ENCODE measurements at places on chromosomes 13 and 19.
A peak's percentile ranks its signal among the peaks of the same experiment; 100 is the strongest.

GRCh38 chr13:38686577-38687245 lies at the start of gene FREM2:
FREM2 (plus strand) TSS chr13:38687077; CDS start chr13:38687345, 268 bp downstream.
- DNase-seq: no peak

DNA sequence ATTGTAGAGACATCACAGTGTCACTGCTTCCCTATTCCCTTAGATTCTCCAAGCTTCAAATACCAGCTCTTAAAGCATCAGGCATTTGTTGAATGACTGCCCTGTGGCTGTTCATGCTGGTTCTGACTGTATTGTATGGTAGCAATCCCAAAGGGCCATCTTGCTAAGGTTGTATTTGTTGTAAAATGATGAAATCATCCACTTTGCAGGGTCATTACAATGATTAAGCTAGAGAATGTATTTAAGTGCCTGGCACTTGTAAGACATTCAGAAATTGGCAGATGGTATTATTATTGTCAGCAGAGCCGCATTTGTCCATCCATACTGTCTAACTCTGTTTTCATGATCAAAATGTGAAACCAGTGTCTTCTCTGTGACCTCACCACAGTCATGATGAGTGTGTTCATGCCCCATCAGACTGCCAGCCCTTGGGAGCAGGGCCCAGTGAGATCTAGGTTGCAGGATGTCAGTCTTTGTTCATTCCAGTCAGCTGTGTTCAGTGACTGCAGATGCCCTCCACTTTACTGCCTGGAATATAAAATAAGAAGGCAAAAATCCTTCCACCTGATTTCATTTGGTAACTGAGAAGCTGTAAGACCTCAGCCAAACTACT lies 86.1 kb downstream of the DHRS12 start:
- no peak for DNase-seq

DNA sequence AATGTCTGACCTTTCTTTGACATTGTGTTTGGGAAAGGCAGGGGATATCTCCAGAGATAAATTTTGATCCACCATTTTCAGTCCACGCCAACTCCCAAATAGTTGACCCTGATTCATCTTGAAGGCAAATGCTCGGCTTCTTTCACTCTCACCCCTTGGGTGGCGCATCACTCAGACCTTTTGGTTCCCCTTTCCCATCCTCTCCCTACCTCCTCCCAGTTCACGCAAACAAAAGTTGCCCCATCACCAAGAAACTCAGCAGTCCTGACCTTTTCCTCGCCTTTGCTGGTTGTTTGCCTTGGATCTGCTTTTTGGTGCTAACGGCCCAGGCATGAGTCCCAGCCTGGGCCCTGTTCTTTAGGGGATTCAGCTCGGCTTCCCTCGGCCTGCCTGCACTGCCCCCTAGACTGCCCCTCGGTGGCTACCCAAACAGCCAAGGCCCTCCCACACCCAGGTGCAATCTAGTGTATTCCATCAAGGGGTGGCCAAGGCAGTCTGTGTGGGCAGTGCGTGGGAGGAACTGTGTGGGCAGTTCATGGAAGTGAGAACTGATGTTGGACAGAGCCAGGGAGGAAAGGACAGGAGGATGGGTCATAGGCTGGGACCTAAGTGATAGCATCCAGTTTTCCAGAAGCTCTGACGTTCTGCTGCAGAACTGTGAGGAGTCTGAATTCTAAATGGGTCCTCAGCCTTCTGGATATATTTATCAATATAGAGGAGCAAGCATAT lies 255.7 kb downstream of the DLEU7 start:
- no peak for DNase-seq

- DNase-seq: no peak
Observed at GRCh38 chr13:79281339-79281747, 124.7 kb downstream of the RBM26 start.

- DNase-seq: peak; percentile 43
Observed at GRCh38 chr19:47446534-47447469, 24.9 kb downstream of the SLC8A2 start.

GRCh38 chr19:39223703-39224279 lies 19.7 kb upstream of the SYCN start:
- no peak for DNase-seq

DNA sequence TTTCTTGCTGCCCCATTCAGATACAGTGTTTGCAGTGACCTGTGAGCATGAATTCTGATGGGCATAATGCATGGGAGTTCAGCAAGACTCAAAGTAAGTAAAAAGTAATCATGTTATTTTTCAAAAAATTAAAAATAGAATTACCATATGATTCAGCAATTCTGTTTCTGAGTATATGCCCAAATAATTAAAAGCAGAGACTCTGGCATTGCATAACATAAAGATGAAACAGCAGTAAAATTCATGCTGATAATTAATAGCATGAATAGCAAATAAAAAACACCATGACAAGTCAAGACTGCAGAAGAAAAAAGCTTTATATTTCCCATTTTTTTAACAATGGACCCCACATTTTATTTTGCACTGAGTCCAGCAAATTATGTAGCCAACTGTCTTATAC lies 21.3 kb downstream of the RNF6 start:
- DNase-seq: no peak

DNA sequence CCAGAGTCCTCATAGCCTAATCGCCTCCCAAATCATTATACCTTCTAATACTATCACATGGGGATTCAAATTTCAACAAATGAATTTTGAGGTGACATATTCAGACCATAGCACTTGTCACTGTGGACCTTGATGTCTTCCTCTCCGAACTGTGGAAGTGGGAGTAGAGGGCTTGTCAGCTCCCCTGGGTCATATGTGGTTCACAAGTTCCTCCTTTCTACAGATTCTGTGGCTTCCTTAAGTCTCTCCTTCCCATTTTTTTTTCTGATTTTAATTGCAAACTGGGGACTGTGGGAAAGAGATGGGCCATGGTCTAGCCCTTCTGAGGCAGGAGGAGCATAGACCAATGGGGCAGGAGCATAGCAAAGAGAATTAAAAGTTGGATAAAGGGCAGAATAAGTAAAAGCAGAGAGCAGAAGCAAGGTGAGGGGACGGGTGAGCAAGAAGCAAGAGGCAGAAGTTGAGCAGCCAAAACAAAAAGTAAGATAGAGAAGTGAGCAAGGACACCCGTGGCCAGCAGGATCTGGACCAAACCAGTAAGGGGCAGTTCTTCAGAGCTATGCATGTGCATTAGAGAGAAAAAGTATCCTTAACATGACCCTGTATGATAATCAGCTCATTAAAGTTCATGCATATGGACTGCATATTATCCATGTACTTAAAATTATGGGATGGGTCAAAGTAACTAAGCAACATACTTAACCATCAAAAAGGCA lies 2.6 kb upstream of the SIGLEC7 start:
- no peak for DNase-seq

GRCh38 chr13:107867701-107868661 lies 347.4 kb downstream of the LIG4 start:
- peak; percentile 82 for DNase-seq

- no peak for DNase-seq
Observed at GRCh38 chr13:79307433-79307861, 98.6 kb downstream of the RBM26 start.

GRCh38 chr19:46727757-46728156 lies 10.8 kb upstream of the PRKD2 start:
- no peak for DNase-seq

- no peak for DNase-seq
Observed at GRCh38 chr13:101120007-101120406, 296.3 kb downstream of the NALCN start.

- DNase-seq: peak; percentile 43
Observed at GRCh38 chr19:55454787-55455243, 6.6 kb downstream of the ISOC2 start.

DNA sequence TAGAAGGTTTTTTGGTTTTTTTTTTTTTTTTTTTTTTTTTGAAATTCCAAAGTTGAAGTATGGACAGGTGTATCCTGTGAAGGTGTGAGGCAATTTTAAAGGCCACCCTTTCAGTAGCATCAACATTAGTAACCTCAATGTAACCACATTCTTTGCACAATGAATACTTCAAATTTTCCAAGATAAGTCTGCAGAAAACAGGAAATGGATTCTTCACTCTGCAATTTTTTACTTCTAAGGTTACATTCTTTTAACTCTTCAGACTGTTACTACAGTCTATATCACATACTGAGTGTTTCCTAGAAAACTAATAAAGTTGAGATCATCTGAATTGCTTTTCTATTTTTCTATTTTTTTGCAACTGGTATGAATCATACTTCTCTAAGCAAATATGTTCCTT lies 569.0 kb upstream of the GPC6 start:
- DNase-seq: no peak

- DNase-seq: no peak
Observed at GRCh38 chr19:55667511-55667910, 7.5 kb upstream of the EPN1 start.

GRCh38 chr19:50921426-50922316 lies 10.5 kb upstream of the KLK4 start:
- DNase-seq: peak; percentile 39

DNA sequence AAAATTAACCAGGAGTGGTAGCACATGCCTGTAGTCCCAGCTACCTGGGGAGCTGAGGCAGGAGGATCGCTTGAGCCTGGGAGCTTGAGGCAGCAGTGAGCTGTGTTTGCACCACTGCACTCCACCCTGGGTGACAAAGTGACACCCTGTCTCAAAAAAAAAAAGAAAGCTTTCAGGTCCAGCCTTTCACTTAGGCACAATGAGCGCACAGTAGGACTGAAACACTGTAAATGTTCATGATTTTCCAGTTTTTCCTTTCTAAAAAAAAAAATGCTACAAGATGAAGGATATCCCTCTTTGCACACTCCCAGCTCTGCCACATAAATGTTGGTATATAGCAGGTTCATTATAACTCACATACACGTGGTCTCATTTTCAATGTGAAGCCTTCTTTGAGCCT lies 17.9 kb downstream of the ZNF114 start:
- DNase-seq: no peak

DNA sequence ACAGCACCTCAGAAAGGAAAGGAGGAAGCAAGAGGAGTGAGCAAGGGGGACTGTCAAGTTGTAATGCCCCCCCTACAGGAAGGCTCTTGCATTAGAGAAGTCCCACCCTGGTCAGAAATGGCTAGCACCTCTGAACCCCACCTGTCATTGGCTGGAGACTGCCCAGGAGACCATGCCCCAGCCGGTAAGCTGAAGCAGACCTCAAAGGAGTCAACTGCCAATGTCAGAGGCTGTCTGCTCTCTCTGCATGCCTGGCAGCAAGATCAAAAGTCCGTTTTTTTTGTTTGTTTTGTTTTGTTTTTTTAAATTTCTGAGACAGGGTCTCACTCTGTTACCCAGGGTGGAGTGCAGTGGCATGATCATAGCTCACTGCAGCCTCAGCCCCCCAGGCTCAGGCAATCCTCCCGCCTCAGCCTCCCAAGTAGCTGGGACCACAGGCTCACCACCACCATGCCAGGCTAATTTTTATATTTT lies 8.1 kb upstream of the BCL3 start:
- no peak for DNase-seq

- DNase-seq: no peak
Observed at GRCh38 chr13:93316841-93317240, 90.2 kb downstream of the GPC6 start.

- DNase-seq: no peak
Observed at GRCh38 chr13:94703271-94703670, 9.1 kb downstream of the SOX21 start.

DNA sequence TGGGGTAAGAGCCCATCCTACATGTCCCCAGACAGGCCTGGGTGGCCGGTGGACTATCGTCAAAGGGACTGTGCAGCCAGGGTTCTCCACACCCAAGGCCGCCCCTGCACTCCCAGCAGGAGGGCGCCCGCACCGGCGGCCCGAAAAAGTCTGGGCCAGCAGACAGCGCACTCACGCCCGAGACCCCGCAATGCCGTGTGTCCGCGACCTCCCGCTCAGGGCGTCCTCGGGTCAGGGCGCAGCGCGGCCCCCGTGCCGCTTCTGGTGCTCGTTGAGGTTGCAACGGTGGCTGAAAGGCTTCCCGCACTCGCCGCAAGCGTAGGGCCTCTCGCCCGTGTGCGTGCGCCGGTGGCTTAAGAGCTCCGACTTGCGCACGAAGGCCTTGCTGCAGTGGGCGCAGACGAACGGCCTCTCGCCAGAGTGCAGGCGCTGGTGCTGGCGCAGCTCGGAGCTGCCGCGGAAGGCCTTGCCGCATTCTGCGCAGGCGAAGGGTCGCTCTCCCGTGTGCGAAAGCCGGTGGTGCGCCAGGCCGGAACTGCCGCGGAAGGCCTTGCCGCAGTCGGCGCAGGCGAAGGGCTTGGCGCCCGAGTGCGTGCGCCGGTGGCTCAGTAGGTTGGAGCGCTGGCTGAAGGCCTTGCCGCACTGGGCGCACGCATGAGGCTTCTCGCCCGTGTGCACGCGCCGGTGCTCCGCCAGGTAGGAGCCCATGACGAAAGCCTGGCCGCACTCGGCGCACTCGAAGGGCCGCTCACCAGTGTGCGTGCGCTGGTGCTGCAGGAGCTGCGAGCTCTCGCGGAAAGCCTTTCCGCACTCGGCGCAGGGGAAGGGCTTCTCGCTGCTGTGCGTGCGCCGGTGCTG lies 2.8 kb upstream of the A1BG start:
- DNase-seq: no peak

GRCh38 chr13:44363631-44364344 lies 9.8 kb upstream of the SERP2 start:
- DNase-seq: peak; percentile 32

DNA sequence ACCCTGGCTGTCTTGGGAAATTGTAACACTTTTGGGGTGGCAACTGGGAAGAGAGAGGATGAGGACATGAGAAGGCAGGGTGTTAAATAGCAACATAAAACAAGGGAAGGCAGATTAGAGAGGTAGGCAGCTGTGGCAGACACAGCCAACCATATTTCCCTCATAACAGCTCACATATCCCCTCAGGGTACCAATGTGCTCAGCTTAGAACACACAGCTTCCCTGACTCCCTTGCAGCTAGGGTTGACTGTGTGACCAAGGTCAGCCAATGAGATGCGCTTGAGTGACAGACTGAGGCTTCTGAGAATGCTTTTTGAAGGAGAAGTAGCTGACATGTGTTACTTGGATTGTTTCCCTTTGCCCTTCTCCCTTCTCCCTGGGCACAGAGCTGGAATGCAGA lies 28.8 kb upstream of the SPATA13 start:
- DNase-seq: no peak

DNA sequence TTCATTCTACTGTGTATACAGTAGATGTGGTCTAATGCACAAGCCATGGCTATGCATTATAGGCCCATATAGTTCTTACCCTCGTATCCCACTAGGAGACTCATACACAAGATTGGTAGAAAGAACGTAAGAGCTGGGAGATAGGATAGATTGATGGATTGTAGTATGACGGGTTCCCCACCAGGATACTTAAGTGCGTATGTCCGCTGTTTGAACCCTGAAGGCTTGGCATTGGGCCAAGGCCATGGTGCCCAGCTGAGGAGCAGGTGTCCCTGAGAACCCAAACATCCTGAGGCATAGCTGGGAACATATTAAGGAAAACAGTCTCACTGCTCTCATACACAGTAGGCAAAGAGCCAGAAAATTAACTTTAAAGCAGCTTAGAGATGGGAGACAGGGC lies 617.5 kb upstream of the KLF12 start:
- DNase-seq: peak; percentile 62

DNA sequence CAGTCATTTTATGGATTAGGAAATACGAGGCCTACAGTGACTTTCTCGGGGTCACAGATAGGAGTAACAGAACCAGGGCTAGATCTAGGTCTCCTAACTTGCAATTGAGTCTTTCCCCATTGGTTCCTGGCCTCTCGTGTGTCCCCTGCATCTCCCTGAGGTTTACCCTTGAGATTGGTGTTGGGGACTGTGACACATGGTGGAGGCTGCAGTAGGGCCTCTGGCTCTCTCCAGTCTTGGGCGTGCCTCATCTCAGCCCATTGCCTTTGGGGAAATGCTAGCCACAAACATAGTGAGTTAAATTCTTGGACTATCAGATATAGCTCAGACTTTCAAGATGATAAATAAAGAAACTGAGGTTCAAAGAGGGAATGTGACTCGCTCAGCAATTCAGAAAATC lies 212.1 kb downstream of the KCNRG start:
- DNase-seq: no peak

GRCh38 chr13:94829185-94829836 lies 117.0 kb upstream of the SOX21 start:
- no peak for DNase-seq
